Hematopoietic multipotent progenitor cell treated with erythropoietin and hydrocortisone succinate and interleukin-3 and kit ligand, for 4 days (in vitro differentiated cells): ENCODE measurements at places on chromosomes 13 and 19.

DNA sequence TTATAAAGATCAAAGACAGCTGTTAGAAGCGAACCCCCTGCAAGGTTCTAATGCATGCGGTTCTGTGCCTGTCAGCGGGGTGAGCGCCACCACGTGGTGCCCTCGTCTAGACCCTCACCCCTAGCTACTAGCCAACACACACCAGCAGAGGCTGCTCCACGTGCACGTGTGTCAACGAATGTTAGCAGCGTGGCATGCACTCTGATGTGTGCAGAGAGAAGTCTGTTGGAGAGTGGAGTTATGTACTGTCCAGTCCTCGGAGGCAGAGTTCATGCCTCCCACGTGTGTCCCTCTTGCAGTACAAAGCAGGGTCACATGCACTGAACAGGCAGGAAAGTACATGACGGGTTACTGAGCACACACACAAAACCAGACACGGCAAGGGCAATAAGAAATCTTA is 75.0 kb upstream of the SLC15A1 start:
- DNase-seq: peak; percentile 5

DNA sequence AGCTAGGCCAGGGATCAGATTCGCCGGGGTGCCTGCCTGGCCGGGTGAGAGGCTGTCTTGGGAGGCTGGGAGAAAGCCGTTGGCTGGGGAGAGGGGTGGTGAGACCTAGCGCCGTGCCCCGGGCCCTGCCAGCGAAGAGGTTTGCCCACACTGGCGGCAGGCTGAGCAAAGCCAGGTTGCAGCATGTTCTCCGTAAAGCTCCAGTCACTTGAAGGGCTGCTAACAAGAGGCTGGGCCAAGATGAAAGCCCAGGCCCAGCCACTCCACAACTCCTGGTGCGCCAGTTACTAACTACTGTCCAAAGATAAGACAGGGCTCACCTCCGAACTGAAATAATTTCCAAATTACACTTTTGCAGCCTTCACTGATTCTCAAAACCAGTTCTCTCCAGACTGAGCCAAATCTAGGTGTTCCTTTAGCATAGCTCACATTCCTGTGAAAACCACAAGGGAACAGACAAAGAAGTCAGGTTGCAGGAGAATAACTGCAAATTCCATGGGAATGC is 16.3 kb downstream of the ELAVL1 start:
- DNase-seq: no peak

GRCh38 chr13:106385654-106386053 is 149.8 kb downstream of the EFNB2 start:
- DNase-seq: no peak

GRCh38 chr13:113297370-113298042 is 467 bp downstream of the LAMP1 start:
- DNase-seq: peak; percentile 63

DNA sequence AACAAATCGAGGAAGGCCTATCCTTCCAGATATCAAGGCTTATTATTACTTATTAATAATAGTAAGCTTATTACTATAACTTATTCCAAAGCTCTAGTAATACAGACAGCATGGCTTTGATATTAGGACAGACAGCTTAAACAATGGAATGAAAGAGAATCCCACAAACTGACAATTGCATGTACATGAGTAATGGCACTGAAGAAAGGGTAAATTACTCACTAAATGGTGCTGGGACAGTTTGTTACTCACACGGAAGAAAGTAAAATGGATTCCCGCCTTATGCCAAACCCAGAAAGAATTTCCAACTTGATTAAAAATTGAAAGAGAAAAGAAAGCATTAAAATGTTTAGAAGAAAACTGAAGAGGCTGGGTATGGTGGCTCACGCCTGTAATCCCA is 60.3 kb downstream of the MIPEP start:
- no peak for DNase-seq

DNA sequence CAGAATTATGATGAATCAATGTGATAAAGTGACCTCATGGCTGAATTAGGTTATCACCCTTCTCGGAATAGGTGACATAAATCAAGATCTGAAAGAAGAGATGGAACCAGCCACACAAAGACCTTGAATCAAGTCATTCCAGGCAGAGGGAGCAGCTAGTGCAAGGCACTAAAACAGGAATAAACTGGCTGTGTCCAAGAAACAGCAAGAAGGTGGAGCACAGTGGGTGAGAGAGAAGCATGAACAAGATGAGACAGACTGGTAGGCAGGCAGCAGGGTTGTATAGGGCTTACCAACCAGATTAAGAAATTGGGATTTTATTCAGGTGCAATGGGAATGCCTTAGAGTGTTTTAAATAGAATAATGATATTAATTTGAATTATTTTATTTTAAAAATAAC is 470.3 kb downstream of the PCDH20 start:
- DNase-seq: no peak

- no peak for DNase-seq
Observed at GRCh38 chr19:6790194-6791128, 18.0 kb downstream of the VAV1 start.

GRCh38 chr19:461721-462551 is 1.1 kb upstream of the SHC2 start:
- no peak for DNase-seq

GRCh38 chr13:20064128-20064527 is 96.7 kb downstream of the GJA3 start:
- peak; percentile 10 for DNase-seq

DNA sequence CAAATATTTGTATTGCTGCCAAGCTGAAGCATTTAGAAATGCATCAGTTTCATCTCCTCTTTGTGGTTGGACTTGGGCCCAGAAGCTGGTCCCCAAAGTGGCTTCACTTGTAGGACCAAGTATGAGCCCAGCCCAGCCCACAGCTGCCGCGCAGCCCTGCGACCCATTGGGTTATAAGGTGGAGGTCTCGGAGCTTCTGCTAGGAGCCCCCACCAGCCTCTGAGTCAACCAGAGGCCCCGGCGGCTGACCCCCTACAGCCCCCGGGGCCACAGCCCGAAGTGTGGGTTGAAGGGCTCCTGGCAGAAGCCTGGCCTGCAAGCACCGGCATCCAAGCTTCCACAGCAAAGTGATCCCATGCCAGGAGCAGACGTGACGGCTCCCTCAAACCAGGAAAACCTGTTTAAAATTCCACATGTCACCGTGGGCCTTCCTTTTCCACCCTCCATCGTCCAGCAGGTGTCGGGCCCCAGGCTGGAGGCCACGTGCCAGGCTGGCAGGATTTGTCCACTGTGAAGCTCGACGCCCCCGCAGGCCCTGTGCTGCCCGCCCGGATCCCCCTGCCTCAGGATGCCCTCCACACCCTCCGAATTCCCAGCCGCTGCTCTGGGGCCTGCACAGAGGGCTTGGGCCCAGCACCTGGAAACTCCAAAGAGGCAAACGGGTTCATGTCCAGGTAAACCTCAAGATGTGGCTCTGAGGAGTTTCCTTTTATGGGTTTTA is 54.7 kb downstream of the C13orf46 start:
- no peak for DNase-seq

GRCh38 chr13:30120133-30120822 is 187.1 kb downstream of the KATNAL1 start:
- DNase-seq: no peak

DNA sequence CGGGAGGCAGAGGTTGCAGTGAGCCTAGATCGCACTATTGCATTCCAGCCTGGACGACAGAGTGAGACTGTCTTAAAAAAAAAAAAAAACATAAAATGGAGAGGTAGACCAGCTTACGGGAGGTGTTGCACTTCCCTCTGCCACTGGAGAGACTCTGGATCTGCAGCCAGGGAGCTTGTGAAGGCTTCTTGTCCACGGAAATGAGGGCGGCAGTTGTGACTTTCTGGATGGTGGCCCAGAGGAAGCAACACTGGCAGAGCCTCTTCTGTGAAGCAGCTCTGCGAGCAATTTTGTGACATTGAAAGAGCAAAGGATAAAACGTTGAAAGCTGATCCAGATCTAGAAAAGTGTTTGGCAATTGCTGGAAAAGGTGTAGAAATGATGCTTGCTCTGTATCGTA is 10.4 kb downstream of the SPINT2 start:
- DNase-seq: peak; percentile 44

DNA sequence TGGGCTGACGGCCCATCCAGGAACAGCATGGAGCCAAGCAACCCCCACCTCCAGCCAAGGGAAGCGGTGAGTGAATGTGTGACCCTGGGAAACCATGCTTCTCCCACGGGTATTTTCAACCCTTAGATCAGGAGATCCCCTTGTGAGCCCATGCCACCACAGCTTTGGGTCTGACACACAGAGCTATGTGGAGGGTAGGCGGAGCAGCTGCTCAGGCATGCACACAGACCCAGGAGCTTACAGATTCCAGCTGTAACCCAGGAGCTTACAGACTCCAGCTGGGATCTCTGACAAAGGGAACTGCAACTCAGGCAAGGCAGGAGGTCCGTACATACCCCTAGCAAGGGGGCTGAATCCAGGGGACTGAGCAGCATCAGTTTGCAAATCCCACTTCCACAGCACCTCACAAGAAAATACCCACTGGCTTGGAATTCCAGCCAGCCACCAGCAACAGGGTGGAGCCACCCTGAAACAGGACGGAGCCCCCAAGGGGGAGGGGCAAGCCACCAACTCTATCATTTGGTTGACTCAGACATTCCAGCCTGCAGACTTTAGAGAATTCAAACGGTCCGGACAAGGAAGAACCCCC is 40.8 kb upstream of the RFXAP start:
- DNase-seq: no peak

DNA sequence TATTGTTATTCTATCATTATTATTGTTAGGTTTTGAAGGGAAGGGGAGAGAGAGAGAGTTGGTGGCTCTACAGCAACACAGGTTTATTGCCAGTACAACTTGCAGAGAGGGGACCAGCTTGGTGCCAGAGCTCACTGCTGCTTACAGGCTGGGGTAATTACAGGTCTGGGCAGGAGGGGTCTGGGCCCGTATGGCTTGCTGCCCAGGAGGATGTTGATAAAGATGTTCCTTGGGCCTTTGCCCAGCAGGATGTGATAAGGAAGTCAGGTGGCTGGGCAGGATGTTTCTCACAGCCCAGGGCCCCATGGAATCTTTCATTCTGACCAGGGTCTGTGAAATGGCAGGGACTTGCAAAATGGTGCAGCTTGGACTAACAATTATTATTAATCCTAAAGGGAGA is 64.2 kb upstream of the ZNF599 start:
- DNase-seq: peak; percentile 50

DNA sequence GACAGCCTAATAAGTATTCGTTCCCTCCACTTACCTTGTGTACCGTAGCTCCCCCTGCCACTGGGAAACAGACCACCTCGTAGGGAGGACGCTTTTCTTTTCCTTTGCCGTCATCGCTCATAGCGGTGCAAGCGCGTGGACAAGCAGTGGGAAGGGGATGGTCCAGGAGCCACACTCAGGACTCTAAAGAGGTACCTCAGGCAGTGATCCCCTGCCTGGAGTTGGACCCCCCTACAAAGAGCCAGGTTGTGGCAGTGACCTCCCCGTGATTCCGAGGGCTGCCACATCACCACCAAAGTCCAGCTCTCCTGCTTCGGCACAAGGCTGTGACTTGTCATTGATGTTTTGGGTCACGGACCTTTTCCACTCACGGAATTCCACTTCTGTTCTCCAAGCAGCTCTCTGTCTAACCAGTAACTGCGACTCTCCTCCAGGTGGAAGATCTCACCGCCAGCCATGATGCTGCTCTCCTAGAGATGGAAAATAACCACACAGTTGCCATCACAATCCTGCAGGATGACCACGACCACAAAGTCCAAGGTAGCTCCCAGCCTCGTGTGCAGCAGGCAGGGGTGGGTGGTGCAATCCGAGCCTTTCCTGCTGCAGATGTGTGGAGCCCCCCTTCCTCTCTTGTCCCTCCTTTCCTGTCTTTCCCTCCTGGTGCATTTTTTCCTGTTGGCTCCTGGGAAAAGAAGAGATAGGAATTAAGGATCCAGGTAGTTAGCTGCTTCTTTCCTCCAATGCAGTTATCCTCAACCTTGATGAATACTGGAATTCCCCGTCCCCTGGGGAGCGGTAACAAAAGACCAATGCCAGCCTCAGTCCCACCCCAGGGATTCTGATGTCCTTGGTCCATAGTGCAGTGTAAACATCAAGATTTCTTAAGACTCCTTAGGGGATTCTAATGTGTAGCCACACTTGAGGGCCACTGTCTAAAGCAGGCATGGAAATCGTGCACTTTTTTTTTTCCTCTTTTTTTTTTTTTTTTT is 107.7 kb downstream of the SLC7A1 start:
- DNase-seq: no peak

- peak; percentile 65 for DNase-seq
Observed at GRCh38 chr13:52885141-52885540, 36.7 kb upstream of the PCDH8 start.

DNA sequence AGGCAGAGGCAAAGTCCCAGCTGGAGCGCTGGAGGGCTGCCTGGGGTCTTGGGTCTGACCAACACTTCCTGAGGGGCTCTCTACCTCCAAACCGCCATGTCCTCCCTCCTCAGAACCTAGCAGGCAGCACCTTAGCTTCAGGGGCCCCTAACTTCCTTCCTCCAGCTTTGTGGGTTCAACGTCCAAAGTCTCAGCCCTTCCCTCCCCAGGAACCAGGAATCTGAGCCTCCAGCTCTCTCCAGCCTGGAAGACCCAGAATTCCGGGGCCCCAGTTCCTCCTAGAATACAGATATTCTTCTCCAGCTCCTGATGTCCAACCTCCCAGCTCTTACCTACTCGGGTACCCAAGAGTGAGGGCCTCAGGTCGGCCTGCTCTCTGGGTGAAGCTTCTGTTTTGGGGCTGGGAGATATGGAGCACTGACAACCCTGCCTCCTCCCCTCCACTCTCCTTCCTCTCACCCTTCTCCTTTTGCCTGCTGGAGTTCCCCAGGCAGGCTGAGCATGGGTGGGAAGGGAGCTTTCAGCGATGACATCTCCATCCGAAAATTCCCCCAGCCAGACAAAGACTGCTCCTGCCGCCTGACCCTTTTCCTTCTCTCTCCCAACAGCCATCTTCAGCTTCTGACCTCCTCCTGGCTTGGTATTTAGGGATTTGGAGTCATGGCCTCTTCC is 3.5 kb downstream of the TMEM150B start:
- no peak for DNase-seq

DNA sequence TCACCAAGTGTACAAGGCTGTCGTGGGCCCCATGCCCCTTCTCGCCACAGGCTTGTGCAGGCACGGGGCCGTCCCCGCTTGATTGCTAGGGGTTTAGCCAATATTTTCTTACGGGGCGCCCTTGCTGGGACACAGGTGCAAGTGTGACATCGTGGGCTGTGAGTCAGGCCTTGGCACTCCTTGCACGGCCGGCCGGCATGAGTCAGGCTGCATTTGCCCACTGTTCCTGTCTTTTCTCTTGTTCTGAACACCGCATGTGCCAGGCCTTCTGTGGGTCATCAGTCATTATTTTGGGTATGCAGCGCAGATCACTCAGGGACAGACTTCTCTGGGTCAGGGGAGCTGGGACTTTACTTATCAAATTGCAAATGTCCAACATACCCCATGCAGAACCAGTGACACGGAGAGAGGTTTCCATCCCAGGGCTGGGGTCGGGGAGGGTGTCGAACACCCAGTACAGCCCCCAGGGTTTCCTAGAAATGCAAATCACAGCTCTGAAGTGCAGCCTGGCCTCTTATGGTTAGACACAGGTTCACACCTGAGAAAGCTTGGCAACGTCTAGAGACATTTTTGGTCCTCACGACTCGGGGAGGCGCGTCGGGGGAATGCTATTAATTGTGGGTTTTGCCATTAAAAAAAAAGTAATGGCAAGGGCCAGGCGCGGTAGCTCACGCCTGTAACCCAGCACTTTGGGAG is 22.5 kb upstream of the KLF2 start:
- no peak for DNase-seq
